ENCODE measurements at places on chromosomes 16 and 17. TPM values are rescaled to one million over a fixed set of nuclear protein-coding genes. Genes with fewer than 3 reads are reported as not detected.

Gene P2RX1
- 3.3 TPM for polyA plus RNA-seq

Gene TMEM107
- polyA plus RNA-seq: 14.0 TPM

Gene TEKT1
- polyA plus RNA-seq: not detected

Gene PIK3R5
- 5.3 TPM for polyA plus RNA-seq

Gene SLC38A8
- polyA plus RNA-seq: 0.31 TPM

Gene SULT1A2
- 5.3 TPM for polyA plus RNA-seq

Gene TMEM204
- polyA plus RNA-seq: 7.4 TPM

Gene KRTAP2-2
- polyA plus RNA-seq: not detected

Gene NGFR
- 14.0 TPM for polyA plus RNA-seq

Gene TMEM101
- 12.7 TPM for polyA plus RNA-seq

Gene WNK4
- polyA plus RNA-seq: 0.08 TPM

Gene SSTR5
- polyA plus RNA-seq: not detected

Gene MYH2
- polyA plus RNA-seq: not detected

Gene CNTROB
- 85.2 TPM for polyA plus RNA-seq

Gene EME1
- 0.84 TPM for polyA plus RNA-seq

Gene SDR42E1
- polyA plus RNA-seq: 0.55 TPM

Gene SPSB3
- polyA plus RNA-seq: 297 TPM

Gene CSH2
- not detected for polyA plus RNA-seq

Gene KRTAP4-1
- not detected for polyA plus RNA-seq

Gene CNTD1
- polyA plus RNA-seq: 0.32 TPM

Gene DNAAF1
- polyA plus RNA-seq: 10.4 TPM

Gene CDRT15
- polyA plus RNA-seq: not detected

Gene ZSCAN10
- not detected for polyA plus RNA-seq

Gene SNX20
- polyA plus RNA-seq: 3.3 TPM

Gene CA5A
- polyA plus RNA-seq: not detected

Gene KRTAP3-2
- not detected for polyA plus RNA-seq

Gene KDM6B
- polyA plus RNA-seq: 10.6 TPM

Gene IL21R
- polyA plus RNA-seq: 0.55 TPM

Gene GUCY2D
- not detected for polyA plus RNA-seq

Gene KRT33B
- not detected for polyA plus RNA-seq

Gene ZNF594
- 4.9 TPM for polyA plus RNA-seq

Gene TAF1C
- polyA plus RNA-seq: 205 TPM

Gene ADAP2
- 9.6 TPM for polyA plus RNA-seq

Gene GCGR
- 0.29 TPM for polyA plus RNA-seq

Gene TMEM92
- not detected for polyA plus RNA-seq

Gene WDR81
- 4.9 TPM for polyA plus RNA-seq

Gene CD300LG
- 1.5 TPM for polyA plus RNA-seq

Gene CYTH1
- polyA plus RNA-seq: 32.6 TPM

Gene DNAH9
- 1.9 TPM for polyA plus RNA-seq

Gene CD79B
- 2.5 TPM for polyA plus RNA-seq

Gene TP53TG3C
- polyA plus RNA-seq: not detected

Gene LRRC37A
- polyA plus RNA-seq: 4.0 TPM

Gene HIGD1B
- 7.1 TPM for polyA plus RNA-seq

Gene KIF19
- polyA plus RNA-seq: 0.64 TPM

Gene SMIM36
- polyA plus RNA-seq: not detected

Gene NAGS
- 0.88 TPM for polyA plus RNA-seq

Gene TERF2IP
- polyA plus RNA-seq: 91.1 TPM

Gene ABCA6
- polyA plus RNA-seq: 5.4 TPM

Gene TAC4
- polyA plus RNA-seq: not detected

Gene SYNGR3
- 3.2 TPM for polyA plus RNA-seq

Gene EPN3
- polyA plus RNA-seq: 32.3 TPM
